ENCODE measurements at places on chromosomes 6 and 20.
A peak's percentile ranks its signal among the peaks of the same experiment; 100 is the strongest.

- no peak overlapping the region for H3K4me3 ChIP-seq
- H3K27me3 ChIP-seq = no peaks in the 10 kb centered on the region
- DNase-seq = no peak
Observed at GRCh38 chr6:106290954-106291353, 34.6 kb downstream of the ATG5 start.

GRCh38 chr20:23211164-23211563 lies 125.0 kb upstream of the CD93 start:
- H3K4me3 ChIP-seq = no peak overlapping the region
- no peaks in the 10 kb centered on the region for H3K4me1 ChIP-seq
- no peaks in the 10 kb centered on the region for H3K27me3 ChIP-seq

DNA sequence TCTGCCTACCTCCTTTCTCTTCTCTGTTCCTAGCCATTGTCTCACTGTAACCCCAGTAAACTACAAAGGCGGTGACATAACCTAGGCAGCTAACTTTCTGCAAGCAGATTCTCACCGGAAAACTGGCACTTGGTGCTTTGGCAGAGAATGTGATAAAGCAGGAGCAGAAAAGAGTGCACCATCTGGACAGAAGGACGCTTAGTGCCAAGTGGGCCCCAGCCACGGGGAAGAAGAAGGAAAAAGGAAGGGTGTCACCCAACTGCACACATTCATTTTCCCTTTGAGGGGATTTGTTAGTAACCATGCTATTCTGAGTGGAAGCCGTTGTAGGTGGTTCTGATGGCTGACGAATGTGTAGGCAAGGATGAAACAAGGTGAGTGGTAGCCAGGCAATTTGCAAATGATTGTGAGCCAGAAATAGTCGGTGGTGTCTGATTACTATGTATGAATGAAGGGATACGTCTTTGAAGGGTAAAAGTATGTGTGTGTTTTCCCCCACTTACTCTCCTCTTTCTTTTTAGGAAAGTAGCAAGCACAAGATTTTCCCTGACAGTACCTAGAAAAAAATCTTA lies 148.3 kb upstream of the STXBP5 start:
- H3K27me3 ChIP-seq = peaks cover 1% of the 10 kb centered on the region
- H3K27ac ChIP-seq = no peak overlapping the region
- H3K4me1 ChIP-seq = no peaks in the 10 kb centered on the region
- no peak for DNase-seq
- no peak overlapping the region for H3K4me3 ChIP-seq

GRCh38 chr20:1119128-1119505 lies 715 bp downstream of the PSMF1 start:
- peaks cover 62% of the 10 kb centered on the region for H3K4me1 ChIP-seq
- DNase-seq = no peak
- H3K36me3 ChIP-seq = peaks cover 13% of the 10 kb centered on the region
- peak overlapping the region; percentile 81 for H3K27ac ChIP-seq
- peak overlapping the region; percentile 92 for H3K4me3 ChIP-seq

DNA sequence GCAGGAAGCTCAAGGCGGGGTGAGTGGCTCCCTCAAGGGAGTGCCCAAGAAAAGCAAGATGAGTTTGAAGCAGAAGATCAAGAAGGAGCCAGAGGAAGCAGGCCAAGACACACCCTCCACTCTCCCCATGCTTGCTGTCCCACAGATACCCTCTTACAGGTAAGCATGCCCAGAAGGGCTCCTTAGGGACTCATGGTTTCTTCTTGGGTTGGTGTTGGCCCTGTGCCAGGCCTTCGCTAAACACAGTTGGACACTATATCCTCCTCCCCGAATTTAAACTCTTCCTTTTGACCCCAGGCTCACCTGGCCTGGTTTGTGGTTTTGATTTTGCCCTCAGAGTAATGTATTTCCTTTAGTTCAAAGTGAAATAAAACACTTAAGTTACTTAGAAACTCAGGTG lies 5.1 kb downstream of the BRPF3 start:
- DNase-seq = no peak
- peak overlapping the region; percentile 60 for H3K4me3 ChIP-seq
- peaks cover 59% of the 10 kb centered on the region for H3K4me1 ChIP-seq
- peaks cover 36% of the 10 kb centered on the region for H3K36me3 ChIP-seq

GRCh38 chr6:82331031-82331773 lies 32.4 kb upstream of the TPBG start:
- H3K4me3 ChIP-seq = no peak overlapping the region
- no peaks in the 10 kb centered on the region for H3K4me1 ChIP-seq
- no peak for DNase-seq
- no peak overlapping the region for H3K27ac ChIP-seq

GRCh38 chr20:64228086-64228653 lies 27.4 kb upstream of the PCMTD2 start:
- no peak overlapping the region for H3K4me3 ChIP-seq
- no peak overlapping the region for H3K27ac ChIP-seq
- DNase-seq = no peak

- no peaks in the 10 kb centered on the region for H3K27me3 ChIP-seq
- H3K4me3 ChIP-seq = no peak overlapping the region
- no peaks in the 10 kb centered on the region for H3K4me1 ChIP-seq
- H3K27ac ChIP-seq = no peak overlapping the region
Observed at GRCh38 chr6:129262661-129263060, 379.7 kb downstream of the LAMA2 start.

GRCh38 chr6:8839626-8840025 lies 404.3 kb upstream of the SLC35B3 start:
- DNase-seq = no peak
- no peaks in the 10 kb centered on the region for H3K36me3 ChIP-seq
- H3K27me3 ChIP-seq = no peaks in the 10 kb centered on the region
- no peak overlapping the region for H3K27ac ChIP-seq
- no peaks in the 10 kb centered on the region for H3K4me1 ChIP-seq

DNA sequence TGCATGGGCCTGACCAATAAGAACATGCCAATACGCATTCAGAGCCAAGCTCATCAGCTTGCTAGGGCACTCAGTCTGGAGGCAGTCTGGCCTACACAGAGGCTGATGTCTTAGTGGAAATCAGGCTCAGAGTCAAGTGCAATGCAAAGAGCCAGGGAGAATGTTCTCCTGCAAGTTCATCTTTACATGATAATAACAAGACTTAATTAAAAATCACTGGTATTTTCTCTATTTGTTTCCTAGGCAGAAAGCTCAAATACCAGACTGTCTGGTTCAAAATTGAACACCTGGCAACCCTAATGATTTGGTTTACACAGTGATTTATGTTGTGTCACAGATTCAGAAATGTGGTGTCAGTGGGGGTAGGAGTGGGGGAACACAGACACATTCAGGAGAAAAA lies 689.3 kb upstream of the FLRT3 start:
- no peak for DNase-seq
- H3K36me3 ChIP-seq = no peaks in the 10 kb centered on the region
- H3K4me3 ChIP-seq = no peak overlapping the region
- no peak overlapping the region for H3K27ac ChIP-seq

GRCh38 chr6:102549221-102549874 lies 1155.8 kb downstream of the GRIK2 start:
- no peak for DNase-seq
- no peak overlapping the region for H3K4me3 ChIP-seq
- H3K27ac ChIP-seq = no peak overlapping the region
- H3K27me3 ChIP-seq = no peaks in the 10 kb centered on the region

GRCh38 chr6:81788748-81789147 lies 36.3 kb upstream of the TENT5A start:
- H3K4me3 ChIP-seq = no peak overlapping the region
- no peaks in the 10 kb centered on the region for H3K36me3 ChIP-seq
- no peak for DNase-seq
- no peaks in the 10 kb centered on the region for H3K27me3 ChIP-seq

- no peak overlapping the region for H3K4me3 ChIP-seq
- no peaks in the 10 kb centered on the region for H3K27me3 ChIP-seq
- no peaks in the 10 kb centered on the region for H3K4me1 ChIP-seq
Observed at GRCh38 chr6:13163161-13163944, 165.0 kb downstream of the TBC1D7 start.

- H3K4me1 ChIP-seq = peaks cover 30% of the 10 kb centered on the region
- peak within 1 kb of the TSS; percentile 96 for H3K4me3 ChIP-seq
- H3K27ac ChIP-seq = peak within 1 kb of the TSS; percentile 76
- H3K36me3 ChIP-seq = no peaks in the 10 kb centered on the region
- no peaks in the 10 kb centered on the region for H3K27me3 ChIP-seq
- DNase-seq = peak; percentile 74
Observed at GRCh38 chr6:135180542-135181332, at the start of gene MYB. TSS of gene MYB (plus strand) at chr6:135181308. CDS start at chr6:135181514, 206 bp downstream.

GRCh38 chr6:1945235-1945832 lies 300.1 kb downstream of the GMDS start:
- no peak overlapping the region for H3K4me3 ChIP-seq
- DNase-seq = no peak
- no peaks in the 10 kb centered on the region for H3K36me3 ChIP-seq
- H3K27ac ChIP-seq = no peak overlapping the region
- H3K4me1 ChIP-seq = no peaks in the 10 kb centered on the region
- no peaks in the 10 kb centered on the region for H3K27me3 ChIP-seq

GRCh38 chr6:170437719-170438401 lies 115.2 kb downstream of the PSMB1 start:
- H3K4me1 ChIP-seq = no peaks in the 10 kb centered on the region
- no peak for DNase-seq
- no peak overlapping the region for H3K27ac ChIP-seq
- no peaks in the 10 kb centered on the region for H3K36me3 ChIP-seq

DNA sequence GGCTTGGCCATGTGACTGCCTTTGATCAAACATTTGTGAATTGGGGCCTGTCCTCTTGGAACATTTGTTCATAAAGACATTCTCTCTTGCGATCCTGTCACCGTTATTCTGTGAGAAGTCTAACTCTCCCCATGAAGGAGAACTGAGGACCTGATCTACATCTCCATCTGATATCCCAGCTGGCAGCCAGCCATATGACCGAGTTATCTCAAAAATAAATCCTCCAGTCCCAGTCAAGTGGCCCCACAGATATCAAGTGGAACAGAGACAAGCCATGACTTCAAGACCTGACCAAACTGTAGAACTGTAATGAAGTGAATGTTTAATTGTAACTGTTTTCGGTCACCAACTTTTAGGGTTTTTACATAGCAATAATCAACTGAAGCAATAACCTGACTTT lies 25.7 kb downstream of the SNX3 start:
- peaks cover 4% of the 10 kb centered on the region for H3K36me3 ChIP-seq
- H3K27me3 ChIP-seq = no peaks in the 10 kb centered on the region
- H3K27ac ChIP-seq = no peak overlapping the region
- no peak for DNase-seq
- H3K4me1 ChIP-seq = no peaks in the 10 kb centered on the region

DNA sequence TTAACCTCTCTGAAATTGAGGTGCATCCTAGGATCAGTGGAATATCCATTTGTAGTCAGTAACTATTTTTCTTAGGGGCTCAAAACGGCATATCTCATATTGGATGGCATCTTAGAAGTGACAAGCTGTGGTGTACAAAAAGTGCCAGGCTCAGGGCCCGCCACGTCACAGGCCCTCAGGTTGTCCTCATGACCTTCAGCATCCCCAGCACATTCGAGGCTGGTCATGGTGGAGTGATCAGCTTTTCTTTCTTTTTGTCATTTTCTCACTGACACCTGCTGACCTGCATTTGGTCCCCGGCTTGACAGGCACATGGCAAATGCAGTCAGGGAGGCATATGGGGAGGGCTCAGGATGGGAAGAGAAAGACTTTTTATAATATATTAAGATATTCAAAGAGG lies 7.1 kb upstream of the E2F1 start:
- H3K36me3 ChIP-seq = no peaks in the 10 kb centered on the region
- no peaks in the 10 kb centered on the region for H3K27me3 ChIP-seq
- H3K4me1 ChIP-seq = peaks cover 3% of the 10 kb centered on the region
- H3K4me3 ChIP-seq = no peak overlapping the region

DNA sequence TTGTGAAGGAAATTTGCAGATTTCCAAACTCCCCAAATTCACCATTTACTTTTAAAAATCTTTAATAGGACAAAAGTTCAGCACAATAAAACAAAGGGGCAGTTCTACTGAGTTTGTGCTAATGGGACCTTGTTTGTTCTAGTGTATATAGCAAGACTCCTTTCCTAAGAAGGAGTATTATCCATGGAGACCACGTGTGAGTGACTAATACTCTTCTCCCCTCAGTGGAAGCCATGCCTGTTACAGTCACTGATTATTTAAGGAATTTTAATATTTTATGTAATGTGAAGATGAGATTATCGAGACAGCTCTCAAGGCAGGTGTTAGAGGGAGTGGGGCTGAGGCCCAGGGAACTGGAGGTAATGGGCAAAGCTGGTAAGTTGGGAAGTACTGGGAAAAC lies 16.4 kb upstream of the QKI start:
- H3K27me3 ChIP-seq = peaks cover 7% of the 10 kb centered on the region
- H3K36me3 ChIP-seq = no peaks in the 10 kb centered on the region
- no peak overlapping the region for H3K4me3 ChIP-seq
- no peaks in the 10 kb centered on the region for H3K4me1 ChIP-seq
- no peak for DNase-seq
